Activated B cell treated with CpG ODN at 0.5 μM for 24 hours (primary cell): ENCODE measurements at places on chromosomes 16 and 17. TPM values are rescaled to one million over a fixed set of nuclear protein-coding genes. Genes with fewer than 3 reads are reported as not detected.

- DNase-seq = no peak
- H3K4me1 ChIP-seq = peaks cover 31% of the 10 kb centered on the region
- peak overlapping the region; percentile 87 for H3K4me3 ChIP-seq
- H3K36me3 ChIP-seq = peaks cover 6% of the 10 kb centered on the region
Observed at GRCh38 chr17:28811651-28812090, 30.9 kb downstream of the FAM222B start.

DNA sequence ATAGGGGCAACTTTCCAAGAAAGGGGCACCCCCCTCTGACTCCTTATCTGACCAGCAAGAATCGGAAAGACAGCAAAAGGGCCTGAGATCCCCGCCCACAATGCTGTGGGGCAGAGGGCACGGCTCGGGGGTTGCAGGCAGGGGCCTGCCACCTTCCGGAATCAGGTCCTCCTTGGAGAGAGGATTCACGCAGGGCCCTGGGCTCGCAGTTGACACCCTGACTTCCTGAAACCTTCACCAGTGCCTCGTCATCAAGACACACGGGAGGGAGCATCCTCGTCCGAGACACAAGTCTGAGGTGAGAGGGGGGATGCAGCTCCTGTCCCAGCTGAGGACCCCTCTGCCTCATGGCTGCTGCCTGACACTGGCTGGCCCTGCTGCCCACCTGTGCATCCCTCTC is 81.2 kb downstream of the LMF1 start:
- H3K4me3 ChIP-seq = no peak overlapping the region
- no peak overlapping the region for H3K27ac ChIP-seq
- H3K27me3 ChIP-seq = no peaks in the 10 kb centered on the region
- peaks cover 25% of the 10 kb centered on the region for H3K36me3 ChIP-seq

DNA sequence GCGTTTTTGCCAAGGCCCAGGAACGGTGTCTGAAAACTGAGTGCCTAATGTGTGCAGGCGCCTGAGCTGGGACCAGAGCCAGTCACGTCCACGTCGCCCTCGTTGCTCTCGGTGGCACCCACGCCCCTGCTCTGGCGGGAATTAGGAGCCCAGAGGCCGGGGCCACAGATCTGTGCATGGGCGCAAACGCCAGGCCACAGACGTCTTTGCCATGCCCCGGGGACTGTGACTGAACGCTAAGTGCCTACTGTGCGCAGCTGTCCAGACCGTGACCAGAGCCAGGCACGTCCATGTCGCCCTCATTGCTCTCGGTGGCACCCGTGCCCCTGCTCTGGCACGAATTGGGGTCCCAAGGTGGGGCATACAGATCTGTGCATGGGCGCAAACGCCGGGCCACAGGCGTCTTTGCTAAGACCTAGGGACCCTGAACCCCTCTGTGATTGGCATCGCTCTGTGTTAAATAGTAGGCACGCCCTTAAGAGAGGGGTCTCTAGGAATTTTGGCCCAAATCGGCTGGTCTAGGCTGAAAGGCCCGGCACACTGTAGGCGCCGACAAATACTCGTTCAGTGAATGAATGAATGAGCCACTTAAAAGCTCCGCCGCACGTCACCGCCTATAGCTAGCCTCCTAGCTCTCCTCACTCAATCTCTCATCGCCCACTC is 827 bp upstream of the UBALD1 start:
- H3K36me3 ChIP-seq = peaks cover 2% of the 10 kb centered on the region
- H3K27me3 ChIP-seq = no peaks in the 10 kb centered on the region
- peaks cover 33% of the 10 kb centered on the region for H3K4me1 ChIP-seq
- peak overlapping the region; percentile 92 for H3K27ac ChIP-seq
- DNase-seq = no peak

DNA sequence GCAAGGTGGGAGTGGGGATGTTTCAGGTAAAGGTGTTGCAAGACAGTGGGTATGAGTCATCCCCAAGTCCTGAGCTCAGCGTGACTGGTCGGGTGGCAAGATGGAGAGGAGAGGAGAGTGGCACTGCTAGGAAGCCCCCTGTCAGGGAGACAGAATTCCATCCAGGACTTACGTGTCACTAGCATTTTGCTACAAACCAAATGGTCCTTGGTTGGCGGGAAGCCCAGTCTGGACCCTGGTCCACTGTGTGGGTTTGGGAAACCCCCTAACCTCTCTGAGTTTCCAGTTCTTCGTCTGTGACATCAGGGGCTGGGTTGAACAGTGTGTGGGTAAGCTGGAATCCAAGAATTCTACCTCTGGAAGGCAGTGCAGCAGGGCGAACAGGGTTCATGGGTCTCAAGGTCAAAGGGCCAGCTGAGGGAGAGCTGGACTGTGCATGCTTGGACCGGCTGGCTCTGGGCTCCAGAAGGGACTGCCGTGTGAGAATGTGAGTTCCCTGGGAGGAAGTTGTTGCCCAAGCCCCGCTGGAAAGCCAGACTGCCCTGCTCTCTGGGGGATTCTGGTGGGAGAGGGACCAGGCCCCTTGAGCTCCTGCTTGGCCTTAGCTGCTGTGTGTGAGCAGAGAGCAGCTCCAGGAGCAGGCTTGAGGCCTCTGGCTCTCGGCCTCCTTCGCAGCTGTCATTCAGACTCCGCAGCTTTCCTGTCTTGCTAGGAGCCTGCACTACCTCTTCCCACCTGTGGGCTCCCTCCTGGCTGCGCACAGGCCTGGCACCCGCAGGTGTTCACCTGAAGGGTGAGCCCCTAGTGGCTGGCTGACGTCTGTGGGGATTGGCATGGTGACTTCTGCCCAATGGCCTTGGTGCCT is 84.6 kb downstream of the NT5M start:
- no peak for DNase-seq
- H3K4me1 ChIP-seq = peaks cover 12% of the 10 kb centered on the region
- H3K4me3 ChIP-seq = no peak overlapping the region
- no peak overlapping the region for H3K27ac ChIP-seq

DNA sequence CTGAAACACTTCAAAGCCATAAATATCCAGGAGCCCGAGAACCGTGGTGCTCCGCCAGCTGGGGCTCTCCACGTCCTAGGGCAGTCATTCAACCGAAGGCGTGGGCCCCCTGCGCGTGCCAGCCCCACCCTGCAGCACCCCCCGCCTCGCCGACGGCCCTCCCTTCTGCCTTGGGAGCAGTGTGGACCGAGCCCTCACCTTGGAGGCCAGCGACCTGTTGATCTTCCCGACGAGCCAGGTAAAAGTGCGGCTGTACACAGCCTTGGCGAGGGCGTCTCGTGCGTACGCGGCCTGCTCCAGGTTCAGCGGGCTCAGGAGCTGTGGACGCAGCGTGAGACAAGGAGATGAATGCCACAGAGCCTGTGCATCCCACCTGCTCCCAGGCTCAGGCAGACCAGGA is 14.1 kb downstream of the MYO1C start:
- H3K27me3 ChIP-seq = no peaks in the 10 kb centered on the region
- DNase-seq = no peak
- no peak overlapping the region for H3K4me3 ChIP-seq
- peaks cover 41% of the 10 kb centered on the region for H3K4me1 ChIP-seq
- H3K36me3 ChIP-seq = peaks cover 75% of the 10 kb centered on the region

GRCh38 chr17:47278561-47278960 is 24.9 kb downstream of the ITGB3 start:
- peak overlapping the region; percentile 80 for H3K27ac ChIP-seq
- H3K27me3 ChIP-seq = no peaks in the 10 kb centered on the region
- peaks cover 72% of the 10 kb centered on the region for H3K4me1 ChIP-seq
- H3K4me3 ChIP-seq = peak overlapping the region; percentile 78
- DNase-seq = no peak

DNA sequence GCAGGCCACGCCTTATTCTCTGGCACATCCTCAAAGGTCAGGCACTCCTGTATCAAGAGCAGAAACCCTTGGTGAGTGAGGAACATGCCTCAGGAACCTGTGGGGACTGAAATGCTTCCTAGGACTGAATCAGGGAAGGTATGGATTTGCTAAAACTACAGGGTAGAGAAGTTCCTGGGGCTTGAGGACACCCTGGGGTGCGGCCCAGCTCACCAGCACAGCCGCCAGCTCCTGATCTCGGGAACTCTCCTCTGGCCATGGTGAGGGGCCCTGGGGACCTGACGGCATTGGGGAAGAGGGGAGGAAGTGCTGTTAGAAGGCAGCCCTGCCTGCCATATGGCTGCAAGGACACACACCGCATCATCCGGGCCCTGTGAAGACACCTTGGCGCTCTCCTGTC is 7.5 kb downstream of the ZSCAN10 start:
- peaks cover 10% of the 10 kb centered on the region for H3K27me3 ChIP-seq
- no peak overlapping the region for H3K27ac ChIP-seq
- peaks cover 21% of the 10 kb centered on the region for H3K4me1 ChIP-seq
- H3K36me3 ChIP-seq = no peaks in the 10 kb centered on the region

DNA sequence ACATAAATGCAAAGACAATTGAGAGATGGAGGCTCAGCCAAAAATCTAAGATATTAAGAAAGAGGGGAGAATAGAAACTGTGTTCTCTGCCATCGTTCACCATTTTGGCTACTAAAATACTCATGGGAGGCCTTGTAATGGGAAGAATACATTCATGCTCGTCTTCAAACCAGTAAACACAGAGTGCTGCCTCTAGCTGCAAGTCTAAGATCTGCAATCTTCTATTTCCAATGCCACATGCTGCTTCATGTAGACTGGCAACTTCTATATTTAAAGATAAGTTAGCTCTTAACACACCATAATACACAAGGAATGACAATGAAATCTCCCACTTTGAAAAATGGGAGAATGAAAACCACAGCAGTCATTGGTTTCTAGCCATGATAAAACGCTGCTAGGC is 387.3 kb downstream of the HS3ST3B1 start:
- no peak overlapping the region for H3K4me3 ChIP-seq
- peaks cover 5% of the 10 kb centered on the region for H3K27me3 ChIP-seq
- no peaks in the 10 kb centered on the region for H3K36me3 ChIP-seq
- no peak for DNase-seq
- H3K27ac ChIP-seq = no peak overlapping the region

DNA sequence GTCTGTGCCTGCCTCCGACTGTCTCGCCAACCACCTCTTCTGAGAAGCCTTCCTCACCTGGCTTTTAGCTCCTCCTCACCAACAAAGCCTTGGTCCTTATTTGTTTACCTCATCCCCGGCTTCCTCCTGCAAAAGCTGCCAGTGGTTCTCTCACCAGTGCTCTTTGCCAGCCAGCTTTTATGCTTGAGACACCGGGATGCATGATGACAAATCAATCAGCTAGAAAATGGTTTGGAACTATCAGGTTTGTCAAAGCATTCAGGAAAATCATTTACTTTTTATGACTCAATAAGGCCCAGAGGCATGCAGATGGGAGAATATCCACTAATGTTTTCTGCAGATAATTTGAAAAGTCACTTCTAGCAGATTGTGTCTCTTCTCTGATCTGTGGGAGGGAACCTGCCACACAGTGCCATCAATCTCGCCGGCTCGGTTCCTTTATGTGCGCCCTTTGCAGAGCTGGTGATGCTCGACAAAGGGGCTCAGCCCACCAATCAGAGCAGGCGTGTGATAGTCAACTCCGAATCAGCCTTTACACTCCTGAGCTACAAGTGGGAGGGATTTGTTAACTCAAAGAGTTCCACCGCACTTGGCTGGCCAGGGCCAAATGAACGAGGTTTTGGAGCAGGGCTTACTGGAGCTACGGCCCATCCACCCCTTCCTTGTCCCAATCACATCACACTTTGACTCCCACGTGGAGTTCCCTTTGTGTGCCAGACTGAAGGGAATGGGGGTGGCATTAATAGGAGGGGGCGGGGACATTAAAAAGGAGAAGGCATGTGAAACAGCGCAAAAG is 85.8 kb downstream of the MRC2 start:
- H3K27ac ChIP-seq = no peak overlapping the region
- no peak for DNase-seq
- H3K36me3 ChIP-seq = no peaks in the 10 kb centered on the region

DNA sequence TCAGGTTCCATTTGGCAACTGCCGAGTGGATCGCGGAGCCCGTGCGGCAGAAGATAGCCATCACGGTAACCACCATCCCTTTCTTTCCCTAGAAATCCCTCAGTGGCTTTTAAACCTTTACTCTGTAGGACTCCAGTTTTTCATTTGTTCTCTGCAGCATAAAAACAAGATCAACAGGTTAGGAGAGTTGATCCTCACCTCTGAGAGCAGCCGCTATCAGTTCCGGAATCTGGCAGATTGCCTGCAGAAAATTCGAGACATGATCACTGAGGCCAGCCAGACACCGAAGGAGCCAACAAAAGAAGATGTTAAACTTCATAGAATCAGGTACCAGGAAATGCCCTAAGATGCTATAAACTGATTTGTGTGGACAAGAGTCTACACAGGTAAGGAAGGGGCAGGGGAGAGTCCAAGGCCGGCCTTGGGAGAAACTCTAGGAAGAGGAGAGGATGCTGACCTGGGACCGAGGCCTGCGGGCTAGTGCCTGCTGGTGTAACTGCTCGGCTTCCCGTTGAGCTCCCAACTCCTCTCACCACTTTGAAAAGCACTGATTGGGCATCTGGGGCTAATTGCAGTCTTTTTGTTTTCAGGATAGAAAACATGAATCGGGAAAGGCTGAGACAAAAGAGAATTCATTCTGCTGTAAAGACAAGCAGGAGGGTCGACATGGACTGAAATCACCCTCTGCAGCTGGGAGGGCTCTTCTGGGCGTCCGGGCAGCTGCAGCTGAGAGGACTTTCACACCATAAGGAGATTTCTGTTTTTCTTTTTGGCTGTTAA is 8.1 kb downstream of the MRPL58 start:
- DNase-seq = no peak
- H3K36me3 ChIP-seq = peaks cover 57% of the 10 kb centered on the region
- peaks cover 10% of the 10 kb centered on the region for H3K4me1 ChIP-seq
- no peaks in the 10 kb centered on the region for H3K27me3 ChIP-seq
- no peak overlapping the region for H3K4me3 ChIP-seq
- H3K27ac ChIP-seq = no peak overlapping the region

- DNase-seq = no peak
- H3K4me1 ChIP-seq = no peaks in the 10 kb centered on the region
- no peaks in the 10 kb centered on the region for H3K36me3 ChIP-seq
- no peak overlapping the region for H3K4me3 ChIP-seq
- no peak overlapping the region for H3K27ac ChIP-seq
Observed at GRCh38 chr17:31677681-31678080, 181.4 kb downstream of the COPRS start.

The TMEM114 gene
- not detected in 2 replicates for total RNA-seq

The PMFBP1 gene
- total RNA-seq = 5.7 and 5.9 TPM in 2 replicates

The KRTAP1-1 gene
- not detected in 2 replicates for total RNA-seq

The TNFRSF13B gene
- total RNA-seq = 316 and 342 TPM in 2 replicates

The PIRT gene
- total RNA-seq = not detected in 2 replicates

The RNU2-1 gene
- total RNA-seq = 5,480 and 7,149 TPM in 2 replicates

The PDE6G gene
- total RNA-seq = 0.42 and 1.2 TPM in 2 replicates

The SNTB2 gene
- 7.7 and 9.9 TPM in 2 replicates for total RNA-seq

The NDUFAB1 gene
- 68.4 and 74.5 TPM in 2 replicates for total RNA-seq
